ENCODE measurements at places on chromosomes 5 and 9.

DNA sequence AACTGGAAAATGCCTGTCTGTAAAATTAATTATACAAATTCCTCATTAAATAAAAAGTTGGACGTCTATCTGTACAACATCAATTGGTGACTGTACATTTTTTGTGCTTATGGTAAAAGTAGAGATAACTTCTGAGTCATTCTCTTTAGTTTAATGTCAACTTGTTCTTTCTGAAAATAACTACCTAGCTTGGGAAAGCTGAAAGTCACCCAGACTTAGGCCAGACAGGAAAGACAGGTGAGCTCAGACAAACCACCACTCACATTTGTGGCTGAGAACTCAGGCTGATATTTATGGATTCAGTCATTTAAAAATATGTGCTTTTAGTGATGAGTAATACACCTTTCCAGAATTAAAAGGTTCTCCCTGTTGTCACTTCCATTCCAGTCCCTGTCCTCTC lies 31.9 kb upstream of the ENTREP1 start:
- no peak for DNase-seq

- DNase-seq: no peak
Measured at GRCh38 chr9:9002826-9003583, 1203.4 kb upstream of the DMAC1 start.

GRCh38 chr9:129929496-129930125 lies 94.4 kb downstream of the USP20 start:
- no peak for DNase-seq

GRCh38 chr9:113958556-113958955 lies 82.4 kb downstream of the ZNF618 start:
- DNase-seq: no peak

DNA sequence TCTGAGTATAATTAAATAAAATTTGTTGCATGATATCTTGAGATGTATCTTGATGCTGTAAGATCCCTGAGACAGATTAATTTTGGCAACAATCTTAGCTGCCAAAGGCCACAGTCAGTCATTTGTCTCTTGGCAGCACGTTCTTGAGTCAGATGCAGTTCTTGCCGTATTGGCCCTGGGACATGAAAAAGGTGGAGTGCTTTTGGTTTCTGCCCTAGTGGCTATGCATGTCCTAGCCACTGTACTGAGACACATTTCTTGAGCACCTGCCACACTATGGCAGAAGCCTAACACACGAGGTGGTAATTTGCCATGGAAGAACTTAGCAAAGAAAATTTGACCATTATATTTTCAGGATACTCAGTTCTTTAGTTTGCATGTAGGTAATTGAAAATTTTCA lies 45.0 kb upstream of the PHF2 start:
- DNase-seq: no peak

- peak; percentile 4 for DNase-seq
Measured at GRCh38 chr9:118418887-118419565, 714.8 kb downstream of the TLR4 start.

DNA sequence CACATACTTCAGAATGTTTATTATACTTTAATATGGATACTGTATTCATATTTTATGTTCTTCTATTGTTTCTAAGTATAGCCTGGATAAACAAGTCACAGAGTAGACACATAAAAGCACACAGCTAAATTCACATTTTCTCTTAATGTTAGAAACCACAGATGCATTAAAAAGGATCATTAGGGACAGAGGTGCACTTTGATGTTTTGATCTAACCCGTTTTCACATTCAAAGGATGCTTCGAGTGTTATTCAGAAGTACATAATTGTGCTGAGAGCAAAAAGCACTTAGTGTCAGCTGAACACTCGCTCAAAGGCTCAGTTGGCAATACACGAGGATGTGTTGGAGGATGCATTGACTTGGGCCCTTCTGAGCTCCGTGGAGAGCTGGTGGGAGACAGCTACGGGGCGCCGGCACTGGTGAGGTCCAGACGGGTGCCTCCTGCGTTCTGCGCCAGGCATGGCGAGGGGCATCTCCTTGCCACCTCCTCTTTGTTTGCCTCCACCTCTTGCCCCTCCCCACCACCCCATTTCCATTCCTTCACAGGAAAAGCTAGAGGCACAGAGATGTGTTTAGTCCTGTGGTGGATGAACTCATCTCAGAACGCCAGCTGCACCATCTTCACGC lies 35.5 kb downstream of the MED10 start:
- no peak for DNase-seq

- peak; percentile 49 for DNase-seq
Measured at GRCh38 chr9:104743376-104743985, 4.0 kb upstream of the NIPSNAP3A start.

DNA sequence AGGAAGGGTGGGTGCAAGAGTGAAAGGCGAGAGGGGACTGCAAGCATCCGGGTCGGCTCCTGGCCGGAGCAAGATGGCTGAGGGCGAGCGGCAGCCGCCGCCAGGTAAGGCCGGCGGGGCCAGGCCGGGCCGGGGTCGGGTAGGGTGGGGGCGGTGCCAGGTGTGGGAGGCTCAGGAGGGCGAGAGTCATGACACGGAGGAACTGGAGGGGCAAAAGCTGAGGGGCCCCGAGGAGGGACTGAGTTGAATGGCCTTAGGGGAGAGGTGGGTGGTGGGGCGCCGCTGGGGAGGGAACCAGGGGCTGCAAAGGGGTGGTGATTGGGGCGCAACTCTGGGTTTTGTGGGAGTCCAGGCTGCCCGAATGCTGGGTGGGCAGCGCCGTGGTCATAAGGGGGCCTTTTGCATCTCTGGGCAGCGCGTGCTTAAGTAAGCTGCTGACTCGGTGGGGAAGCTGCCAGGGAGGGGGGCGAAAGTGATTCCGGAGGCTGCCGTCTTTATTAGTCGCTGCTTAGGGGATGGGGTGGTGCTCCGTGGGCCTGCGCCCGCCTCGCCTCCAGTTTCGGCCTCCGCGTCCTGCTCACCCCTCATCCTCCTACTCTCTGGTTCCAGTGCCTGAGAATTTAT lies 425 bp downstream of the PTPA start:
- DNase-seq: peak; percentile 47

DNA sequence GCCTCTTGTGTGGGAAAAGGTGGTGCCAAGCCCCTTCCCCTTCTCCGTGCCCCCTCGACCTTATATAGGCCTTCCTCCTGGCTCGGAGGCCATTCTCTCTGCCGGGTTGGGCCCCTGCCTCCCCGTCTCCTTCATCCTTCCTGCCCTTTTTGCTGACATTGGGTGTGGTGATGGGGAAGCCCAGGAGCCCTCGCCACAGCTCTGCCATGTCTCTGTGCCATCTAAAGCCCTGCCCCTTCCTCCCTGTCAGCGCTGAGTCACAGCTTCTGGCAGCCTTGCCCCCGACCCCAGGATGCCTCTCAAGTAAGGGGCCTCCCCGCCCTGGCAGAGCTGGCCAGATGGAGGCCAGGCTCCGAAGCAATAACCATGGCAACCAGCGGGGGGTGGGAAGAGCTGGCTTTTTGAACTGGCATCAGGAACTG lies 30.4 kb downstream of the JADE2 start:
- peak; percentile 98 for DNase-seq

GRCh38 chr5:122846051-122846550 lies 688 bp downstream of the SNX24 start:
- DNase-seq: no peak

DNA sequence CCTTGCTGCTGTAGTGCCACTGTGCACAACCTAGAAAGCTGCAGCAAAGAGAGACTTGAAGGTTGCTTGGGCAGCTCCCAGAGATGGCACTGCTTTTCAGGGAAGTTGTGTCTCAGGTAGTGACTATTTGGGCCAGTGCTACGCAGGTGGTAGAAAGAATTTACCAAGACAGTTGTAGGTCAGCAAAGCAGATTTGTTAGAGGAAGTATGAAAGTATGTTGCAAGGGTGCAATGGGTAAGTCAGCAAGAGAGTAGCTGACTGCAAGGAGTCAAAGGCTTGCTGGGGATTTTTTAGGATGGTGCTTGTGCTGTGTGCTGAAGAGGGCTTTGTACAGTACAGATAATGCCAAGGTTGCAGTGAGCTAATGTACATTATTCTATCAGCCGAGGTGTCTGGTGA lies 33.5 kb upstream of the SPARC start:
- DNase-seq: no peak

DNA sequence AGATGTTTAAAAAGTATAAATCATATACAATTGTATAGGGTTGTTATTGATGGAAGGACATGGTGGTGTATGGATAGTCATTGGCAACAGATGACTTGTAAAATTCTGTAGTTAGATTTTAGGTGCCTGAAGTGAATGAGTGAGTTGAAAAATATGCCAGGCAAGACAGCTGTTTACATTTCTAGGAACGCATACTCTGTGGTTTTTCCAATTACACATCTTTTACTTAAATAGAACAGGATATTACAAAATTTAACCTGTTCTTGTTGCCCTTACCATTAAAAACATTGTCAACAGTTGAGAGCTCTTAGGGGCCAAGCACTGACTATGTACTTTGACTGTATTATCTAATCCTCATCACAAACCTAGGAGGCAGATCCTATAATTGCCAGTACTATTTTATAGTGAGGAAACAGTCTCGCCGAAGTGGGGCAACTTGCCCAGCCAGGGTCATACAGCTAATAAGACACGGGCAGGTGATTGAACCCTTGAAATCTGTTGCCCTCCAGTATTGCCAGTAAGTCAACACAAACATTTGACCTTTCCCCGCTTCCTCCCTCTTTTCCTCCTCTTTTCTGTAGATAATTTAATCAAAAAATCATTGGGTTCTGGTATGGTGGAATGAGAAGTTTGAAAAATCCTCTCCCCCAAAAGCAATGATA lies 88.6 kb downstream of the MACROH2A1 start:
- DNase-seq: no peak

GRCh38 chr5:124772457-124773200 lies 26.2 kb upstream of the ZNF608 start:
- no peak for DNase-seq

DNA sequence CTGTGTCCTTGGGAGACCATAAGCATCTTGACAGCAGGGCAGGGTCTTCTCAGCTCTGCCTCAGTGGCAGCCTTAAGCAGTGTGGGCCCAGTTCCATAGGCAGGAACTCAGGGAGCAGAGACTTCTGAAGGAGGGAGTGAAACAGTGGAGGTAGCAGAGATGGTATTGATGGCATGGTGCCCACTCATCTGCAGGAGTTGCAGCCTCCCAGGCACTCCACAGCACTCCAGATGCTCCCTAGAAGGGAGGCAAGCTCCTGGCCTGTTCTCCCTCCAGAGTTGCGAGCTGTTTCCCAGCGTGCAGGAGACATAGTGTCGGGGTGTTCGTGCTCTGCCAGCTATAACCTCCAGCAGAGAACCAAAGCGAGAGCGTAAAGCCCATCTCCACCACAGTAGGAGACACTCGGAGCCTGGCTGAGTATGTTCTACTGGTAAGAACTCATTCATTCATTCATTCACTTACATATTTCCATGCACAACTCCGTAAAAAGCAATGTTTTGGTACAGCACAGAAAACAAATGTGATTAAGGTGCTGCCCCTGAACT lies 31.4 kb upstream of the UNC5A start:
- no peak for DNase-seq

DNA sequence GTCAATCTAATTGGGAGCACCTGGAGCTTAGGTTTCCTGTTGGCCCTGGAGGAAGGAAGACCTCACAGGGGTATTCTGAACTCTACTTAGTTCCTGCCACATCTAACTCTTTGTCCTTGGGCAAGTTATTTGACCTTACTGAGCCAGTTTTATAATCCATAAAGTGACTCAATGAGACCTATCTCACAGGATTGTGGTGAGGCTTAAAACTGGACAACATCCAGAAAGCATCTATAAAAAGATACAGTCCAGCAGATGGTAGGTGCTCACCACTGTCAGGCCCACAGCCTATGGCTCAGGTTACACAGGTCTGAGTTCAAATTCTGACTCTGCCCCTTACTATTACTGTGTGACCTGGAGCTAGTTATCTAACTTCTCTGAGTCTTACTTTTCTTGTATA lies 23.3 kb downstream of the KCNV2 start:
- no peak for DNase-seq

GRCh38 chr9:101242651-101243050 lies 142.2 kb downstream of the BAAT start:
- DNase-seq: no peak

DNA sequence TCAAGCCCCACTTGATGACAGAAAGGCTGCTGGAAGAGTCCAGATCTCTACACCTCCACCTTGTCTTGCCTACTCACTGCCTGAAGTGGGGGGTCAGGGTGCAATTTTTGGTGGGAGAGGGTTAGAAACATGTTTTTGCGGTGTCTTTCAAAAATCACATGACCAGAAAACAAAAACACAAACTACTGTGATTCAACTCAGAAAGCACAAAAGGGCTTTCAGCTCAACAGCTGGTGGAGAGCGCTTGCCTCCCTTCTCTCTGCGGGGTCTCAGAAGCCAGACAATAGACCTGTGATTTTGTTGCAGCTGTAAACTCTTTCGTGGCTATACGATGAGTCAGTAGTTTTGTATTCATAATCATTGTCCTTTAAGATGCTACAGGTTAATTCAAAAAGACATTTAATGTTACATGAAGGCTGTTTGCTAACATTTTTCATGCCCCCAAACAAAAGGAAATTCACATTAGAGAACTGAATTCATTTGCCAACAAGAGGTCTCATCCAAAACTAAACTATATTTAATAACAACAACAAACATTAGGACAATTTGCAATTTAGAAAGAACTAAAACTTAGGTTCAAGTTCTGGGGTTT lies 172.6 kb upstream of the RAI14 start:
- no peak for DNase-seq

GRCh38 chr5:142979636-142980035 lies 209.5 kb downstream of the ARHGAP26 start:
- no peak for DNase-seq

DNA sequence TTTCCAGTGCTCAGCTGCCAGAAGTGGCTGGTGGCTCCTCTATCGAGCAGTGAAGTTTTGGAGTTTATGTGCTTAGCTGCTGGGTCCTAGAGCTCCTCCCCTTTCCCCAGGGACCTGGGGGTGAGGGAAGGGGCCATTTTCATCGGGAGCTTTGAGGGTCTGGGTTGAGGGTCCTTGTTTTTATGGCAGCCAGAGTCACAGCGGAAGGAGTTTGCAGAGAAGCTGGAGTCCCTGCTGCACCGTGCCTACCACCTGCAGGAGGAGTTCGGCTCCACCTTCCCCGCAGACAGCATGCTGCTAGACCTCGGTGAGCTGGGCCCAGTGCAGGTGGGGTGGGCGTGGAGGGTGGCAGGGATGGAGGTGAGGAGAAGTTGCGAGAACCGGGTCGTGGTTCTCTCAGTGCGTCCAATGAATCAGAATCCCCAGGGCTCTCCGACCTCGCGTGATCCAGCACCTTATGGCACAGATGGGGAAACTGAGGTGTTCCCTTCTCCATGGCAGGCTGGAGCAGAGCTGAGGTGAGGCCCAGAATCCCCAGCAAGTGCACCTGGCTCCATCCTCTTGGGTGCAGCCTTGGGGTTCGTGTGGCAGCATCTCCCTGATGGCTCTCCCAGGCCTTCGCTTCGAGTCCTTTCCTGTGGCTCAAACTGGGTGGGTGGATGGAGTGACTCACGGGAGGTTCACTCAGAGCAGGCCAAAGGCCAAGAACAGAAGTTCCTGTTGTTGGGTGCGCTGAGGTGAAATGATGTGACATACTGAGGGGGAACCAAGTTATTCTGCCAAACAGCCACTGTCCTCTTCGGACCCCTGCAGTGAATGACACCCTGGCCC lies 21.7 kb upstream of the DOLPP1 start:
- no peak for DNase-seq

All from activated naive CD4-positive, alpha-beta T cell treated with anti-CD3 and anti-CD28 coated beads for 36 hours (primary cell).